Panc1 (cell line): ENCODE measurements at places on chromosomes 1 and 21. TPM values are rescaled to one million over a fixed set of nuclear protein-coding genes. Genes with fewer than 3 reads are reported as not detected.

POU3F1 gene
- 0.08 TPM for total RNA-seq

MFSD2A gene
- total RNA-seq = 1.2 TPM

DNA sequence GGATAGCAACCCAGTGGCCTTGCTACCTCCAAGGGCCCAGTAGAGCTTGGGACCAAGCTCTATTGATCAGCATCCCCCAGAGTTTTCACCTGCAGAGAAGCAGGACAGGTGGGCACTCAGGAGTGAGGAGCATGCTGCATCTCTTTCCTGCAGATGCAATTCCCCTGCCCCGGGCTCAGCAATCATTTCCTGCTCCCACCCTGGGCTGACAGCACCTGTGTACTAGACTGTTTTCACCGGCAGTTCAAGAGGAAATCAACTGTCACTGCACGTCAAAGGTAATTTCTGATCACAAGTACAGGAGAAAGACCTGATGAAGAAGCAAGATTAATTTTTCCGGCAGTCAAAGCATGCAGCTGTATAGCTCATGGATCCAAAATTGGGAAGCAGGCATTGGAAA, 8.8 kb upstream of the NT5C1A start:
- DNase-seq = no peak

TTLL7 gene
- 31.4 TPM for total RNA-seq

DNA sequence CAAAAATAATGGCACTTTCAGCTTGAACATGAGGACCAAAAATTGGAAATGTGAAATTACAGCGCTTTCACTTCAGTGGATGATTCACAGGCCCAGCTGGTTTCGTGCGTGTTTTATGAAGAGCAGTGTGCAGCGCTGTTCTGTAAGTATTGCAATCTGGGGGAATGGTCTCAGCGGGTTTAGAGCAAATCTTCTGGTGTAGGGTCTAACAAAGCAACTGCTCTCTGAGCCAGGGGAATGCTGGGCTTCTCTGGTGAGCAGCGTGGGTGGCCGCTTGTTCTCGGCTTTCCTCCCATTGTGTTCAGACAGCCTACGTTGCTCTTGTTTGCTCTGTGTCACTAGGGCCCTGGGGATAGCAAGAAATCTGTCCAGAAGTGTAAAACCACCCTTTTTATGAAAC, 42.4 kb upstream of the GADD45A start:
- DNase-seq = no peak

KIF21B gene
- total RNA-seq = 0.46 TPM

DNA sequence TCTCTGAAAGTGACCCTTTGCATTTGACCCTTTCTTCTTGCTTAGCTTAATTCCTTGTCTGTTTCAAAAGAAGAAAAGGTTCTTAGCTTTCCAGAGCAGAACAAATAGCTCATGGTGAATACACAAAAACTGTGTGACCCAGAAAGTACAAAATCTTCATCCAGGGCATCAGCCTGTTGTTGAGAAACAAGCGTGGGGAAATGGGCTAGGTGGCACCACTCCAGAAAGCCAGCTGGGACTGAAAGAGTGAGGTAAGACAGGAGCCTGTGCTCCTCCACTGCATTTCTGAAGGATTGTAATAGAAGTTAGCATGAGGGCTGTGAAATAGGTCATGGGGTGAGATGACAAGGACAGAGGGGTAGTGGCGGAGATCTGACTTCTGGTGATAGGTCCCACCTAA, 45.8 kb downstream of the CYP2J2 start:
- no peak for DNase-seq

GRCh38 chr1:16986560-16986959, 6.1 kb upstream of the MFAP2 start:
- DNase-seq = no peak

DNA sequence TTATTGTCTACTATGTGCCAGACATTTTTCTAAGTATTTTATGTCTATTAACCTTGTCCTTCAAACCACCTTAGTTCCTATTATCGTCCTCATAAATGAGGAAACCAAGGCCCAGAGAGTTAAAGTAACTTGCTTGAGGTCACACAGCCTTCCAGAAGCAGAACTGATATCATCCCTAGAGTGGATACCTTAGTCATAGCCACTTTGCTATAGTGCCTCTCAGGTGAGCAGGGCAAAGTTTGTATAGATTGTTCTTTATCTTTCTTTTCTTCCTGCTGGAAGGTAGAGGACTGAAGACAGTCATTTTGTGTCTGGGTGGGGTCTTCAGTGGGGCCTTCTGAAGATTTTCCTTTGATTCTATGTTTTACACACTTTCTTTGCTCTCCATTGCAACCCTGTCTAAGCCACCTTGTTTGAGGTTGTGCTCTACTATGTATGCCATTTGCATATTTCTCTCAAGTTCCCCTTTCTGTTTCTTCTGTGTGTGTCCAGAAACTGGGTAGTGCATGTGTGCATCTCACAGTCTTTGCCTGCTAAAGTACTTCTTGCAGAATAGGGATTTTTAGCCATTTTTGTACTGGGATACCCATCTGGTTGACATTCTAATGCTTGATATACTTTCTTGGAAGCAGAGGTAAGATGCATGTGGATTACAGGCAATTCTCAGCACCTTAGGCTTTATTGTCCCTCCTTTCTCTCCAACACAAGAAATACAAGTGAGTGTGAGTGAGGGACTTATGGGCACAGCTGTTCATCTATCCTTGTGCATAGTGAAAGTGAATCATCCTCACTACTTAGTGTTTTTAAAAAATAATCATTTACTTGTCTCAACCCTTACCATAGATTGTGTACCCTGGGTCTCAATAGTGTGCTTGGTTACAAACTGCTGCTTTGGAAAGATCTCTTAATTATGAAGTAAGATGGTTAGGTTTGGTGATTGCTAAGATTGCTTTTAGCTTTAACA, 207.6 kb upstream of the HMCN1 start:
- no peak for DNase-seq

- no peak for DNase-seq
Measured at GRCh38 chr21:45022348-45022675, 52.1 kb upstream of the ADARB1 start.

CHML gene
- total RNA-seq = 19.3 TPM

DNA sequence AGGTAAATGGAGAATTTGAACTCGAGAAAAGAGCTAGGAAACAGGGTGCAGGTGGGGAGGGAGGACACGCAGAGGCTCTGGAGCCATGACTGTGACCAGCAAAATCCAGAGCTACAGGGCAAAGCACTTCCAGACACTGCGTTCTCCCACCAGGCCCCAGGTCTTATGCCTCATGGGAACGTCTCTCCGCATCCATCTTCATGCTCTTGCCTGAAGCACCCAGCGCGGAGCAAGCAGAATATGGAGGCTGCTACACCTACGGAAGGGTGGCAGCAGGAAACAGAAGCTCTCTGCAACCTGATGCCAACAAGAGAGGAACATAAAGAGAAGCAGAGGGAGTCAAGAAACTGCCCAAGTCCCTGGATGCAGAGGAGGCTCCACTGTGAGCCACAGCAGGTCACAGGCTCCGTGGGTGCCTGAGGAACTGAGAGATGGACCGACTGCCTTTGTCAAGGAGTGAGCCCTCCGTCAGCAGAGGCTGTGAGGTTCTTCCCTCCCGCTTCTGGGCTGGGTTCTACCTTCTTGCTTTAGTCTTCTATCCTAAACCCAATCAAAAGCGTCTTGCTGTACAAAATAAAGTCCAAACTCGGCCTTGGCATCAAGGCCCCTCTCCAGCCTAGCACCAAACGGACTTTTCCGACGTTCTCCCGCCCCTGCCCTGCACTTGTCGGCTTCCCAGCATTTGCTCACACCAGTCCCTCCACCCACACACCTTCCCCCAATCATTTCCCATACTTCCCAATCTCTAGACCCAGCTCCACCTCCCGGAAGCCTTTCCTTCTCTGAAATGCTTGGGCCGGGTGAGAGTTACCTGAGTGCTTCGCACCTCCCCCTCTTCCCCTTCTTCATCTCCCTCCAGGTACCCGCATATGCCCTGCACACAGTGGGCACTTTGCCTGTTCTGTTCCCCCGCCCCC, 930 bp downstream of the DHCR24 start:
- DNase-seq = no peak

DNA sequence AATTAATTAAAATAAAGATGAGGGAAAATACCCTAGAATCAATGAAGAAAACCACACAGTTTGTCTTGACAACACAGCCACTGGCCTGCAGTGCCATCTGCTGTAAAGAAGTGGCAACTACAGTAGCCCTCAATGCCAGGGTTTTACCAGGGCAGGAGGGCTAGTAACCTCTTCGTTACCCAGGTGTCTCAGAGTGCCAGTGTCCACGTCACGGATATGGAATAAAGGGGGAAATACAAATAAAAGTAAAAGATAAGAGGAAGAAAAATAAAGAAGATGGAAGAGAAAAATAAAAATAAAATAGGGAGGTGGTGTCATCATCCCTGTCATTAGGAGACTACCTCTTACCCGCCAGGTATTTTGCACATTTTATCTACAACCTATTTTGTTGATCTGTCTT, 14.2 kb upstream of the SLC44A3 start:
- peak; percentile 41 for DNase-seq

IFI16 gene
- 0.36 TPM for total RNA-seq

DNA sequence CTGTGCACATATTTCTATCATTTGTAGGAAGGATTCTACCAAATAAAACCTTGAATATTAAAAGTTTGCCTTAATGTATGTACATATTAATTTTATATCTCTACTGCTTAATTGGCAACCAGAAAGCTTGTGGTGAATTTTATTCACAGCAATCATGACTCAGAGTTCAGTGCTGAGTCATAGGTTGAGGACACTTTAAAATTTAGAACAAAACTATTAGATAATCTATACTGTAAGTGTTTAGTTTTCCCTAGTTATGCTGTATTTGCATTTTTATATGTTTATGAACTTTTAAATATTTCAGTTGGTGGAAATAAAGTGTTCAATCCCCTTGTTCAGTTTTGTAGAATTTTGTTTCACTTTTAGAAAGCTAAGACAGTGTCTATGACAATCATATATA, 841.5 kb downstream of the KCNT2 start:
- DNase-seq = no peak

S100A16 gene
- total RNA-seq = 61.6 TPM

DNA sequence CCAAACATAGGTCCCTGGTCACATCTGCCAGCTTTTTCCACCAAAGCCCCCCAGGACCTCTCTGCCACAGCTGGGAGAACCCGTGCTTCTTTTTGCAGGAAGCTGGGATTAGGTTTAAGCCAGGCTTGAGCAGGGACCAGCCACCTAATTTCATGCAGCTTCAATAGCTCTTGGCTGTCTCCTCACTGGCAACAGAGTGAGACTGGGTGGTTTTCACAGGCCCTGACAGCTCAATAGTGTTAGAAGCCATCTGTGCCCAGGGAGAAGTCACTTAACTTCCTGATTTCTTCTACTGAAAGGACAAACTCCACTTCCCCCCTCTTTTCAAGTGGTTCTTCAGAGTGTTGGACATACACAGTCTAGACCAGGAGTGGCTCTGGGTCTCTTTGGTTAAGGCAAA, 20.4 kb upstream of the SRSF4 start:
- no peak for DNase-seq
